NCI-H524 (cell line): ENCODE measurements at places on chromosomes 2 and 18.

GRCh38 chr2:66555091-66555490 lies 120.2 kb downstream of the MEIS1 start:
- DNase-seq: peak; percentile 8

DNA sequence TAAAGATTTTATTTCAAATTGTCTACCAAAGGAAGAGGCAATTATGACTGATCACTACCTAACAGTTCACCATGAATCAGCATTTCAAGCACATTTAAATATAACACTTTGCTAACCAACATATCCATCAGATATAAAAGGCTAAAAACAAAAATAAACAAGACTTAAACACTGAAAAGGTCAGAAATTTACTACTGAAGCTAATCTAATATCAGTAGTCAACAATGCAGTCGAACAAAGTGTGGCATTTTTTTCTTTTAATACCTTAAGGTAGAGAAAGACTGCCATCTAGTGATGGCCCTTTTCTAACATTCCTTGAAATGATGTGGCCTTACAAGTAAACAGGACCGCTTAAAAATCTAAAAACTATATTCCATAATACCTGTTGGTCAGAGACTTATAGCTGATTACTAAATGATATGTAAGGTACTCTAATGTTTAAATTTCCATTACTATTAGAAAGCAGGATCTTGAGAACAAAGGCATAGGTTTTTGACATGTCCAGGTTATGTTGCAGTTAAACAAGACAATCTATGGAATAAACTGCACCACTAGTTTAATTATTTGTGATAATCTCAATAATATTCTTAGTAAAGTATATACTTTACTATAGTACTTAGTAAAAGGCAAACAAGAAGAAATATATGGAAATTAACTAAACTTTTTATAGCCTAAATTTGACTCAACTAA lies 80.0 kb downstream of the EXOC6B start:
- peak; percentile 47 for DNase-seq

- DNase-seq: no peak
Measured at GRCh38 chr2:26979741-26980140, 9.3 kb downstream of the MAPRE3 start.

- DNase-seq: no peak
Measured at GRCh38 chr18:57931038-57931437, 113.0 kb upstream of the NEDD4L start.

DNA sequence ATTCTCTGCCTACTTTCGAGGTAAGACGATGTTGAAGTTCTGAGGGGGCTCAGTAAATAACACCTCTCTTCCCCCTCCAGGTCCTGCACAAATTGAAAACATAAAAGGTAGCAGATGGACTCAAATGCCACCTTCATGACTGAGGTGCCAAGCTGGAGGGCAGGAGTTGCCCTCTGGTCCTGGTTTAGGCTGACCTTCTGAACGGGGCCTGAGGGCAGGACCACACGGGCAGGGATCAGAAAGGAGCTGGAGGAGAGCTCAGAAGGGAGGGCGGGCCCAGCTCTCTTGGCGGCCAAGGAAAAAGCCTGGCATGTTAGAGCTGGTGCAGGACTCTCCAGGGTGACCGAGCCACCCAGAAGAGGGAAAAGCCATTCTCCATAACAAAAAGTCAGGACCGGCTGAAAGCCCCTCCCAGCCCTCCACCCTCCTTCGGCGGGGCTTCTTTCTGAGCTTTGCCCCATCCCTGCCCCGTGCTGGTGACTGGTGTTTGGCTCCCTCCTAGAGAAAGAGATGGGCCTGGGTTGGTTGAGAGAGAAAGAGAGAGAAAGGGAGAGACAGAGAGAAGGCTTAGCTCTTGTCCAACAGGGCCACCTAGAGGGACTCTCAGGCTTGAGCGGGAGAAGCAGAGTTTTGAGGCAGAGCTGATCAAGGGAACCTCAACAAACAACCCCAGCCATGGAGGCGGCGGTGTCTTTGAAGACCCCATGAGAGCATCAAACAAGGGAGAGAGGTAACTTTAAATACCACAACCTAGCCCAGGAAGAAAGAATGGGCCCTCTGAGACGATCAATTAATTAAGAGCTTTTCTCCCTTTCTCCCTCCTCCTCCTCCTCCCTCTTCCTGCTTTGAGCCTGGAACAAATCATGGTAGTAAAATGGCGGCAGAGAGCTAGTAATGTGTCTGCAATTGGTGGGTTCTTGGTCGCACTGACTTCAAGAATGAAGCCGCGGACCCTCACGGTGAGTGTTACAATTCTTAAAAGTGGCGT lies 50.8 kb downstream of the WIPF1 start:
- peak; percentile 12 for DNase-seq

DNA sequence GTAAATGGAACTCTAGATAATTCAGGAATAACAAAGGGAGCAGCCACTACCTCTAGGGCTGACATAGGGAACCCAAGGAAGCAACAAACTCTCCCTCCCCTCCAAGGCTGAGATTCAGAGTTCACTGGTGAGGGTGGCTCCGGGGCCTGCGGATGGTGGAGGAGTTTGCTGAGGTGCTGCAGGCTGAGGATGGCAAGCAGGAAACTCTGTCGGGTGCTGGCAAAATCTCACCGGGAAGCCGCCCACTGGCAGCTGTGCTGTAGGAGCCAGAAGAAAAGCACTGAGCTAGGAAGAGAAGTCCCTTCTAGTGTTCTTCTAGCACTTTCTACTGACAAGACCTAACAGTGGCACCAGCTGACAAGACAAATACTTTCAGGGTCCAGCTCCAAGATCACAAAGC lies 12.5 kb upstream of the HAAO start:
- DNase-seq: no peak

DNA sequence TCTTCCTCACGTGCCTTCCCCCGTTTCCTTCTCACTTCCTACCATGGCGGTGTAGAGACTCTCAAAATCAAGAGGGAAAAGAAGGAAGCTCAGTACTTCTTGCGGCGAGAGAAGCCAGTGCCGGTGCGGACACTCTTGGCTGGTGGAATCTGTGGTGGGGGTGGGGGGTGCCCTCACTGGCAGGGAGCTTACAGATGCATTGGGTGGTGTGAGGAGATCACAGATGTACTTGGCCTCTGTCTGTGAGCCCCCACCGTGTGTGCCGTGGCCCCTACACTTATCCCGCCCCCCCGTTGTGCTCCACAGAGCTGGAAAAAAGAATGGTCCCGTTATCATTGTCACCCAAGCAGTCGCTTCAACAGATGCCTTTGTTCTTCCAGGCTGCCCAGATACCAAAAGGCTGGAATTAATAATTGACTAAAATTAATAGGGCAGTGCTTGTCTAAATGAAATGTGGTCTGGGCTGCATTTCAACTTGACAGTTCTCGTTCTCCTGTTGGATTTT lies 79.8 kb downstream of the VAPA start:
- no peak for DNase-seq

- no peak for DNase-seq
Measured at GRCh38 chr2:33848486-33848885, 249.4 kb upstream of the FAM98A start.

GRCh38 chr18:58310517-58310916 lies 266.5 kb downstream of the NEDD4L start:
- no peak for DNase-seq

- DNase-seq: no peak
Measured at GRCh38 chr18:59052965-59053820, 86.5 kb upstream of the SEC11C start.

DNA sequence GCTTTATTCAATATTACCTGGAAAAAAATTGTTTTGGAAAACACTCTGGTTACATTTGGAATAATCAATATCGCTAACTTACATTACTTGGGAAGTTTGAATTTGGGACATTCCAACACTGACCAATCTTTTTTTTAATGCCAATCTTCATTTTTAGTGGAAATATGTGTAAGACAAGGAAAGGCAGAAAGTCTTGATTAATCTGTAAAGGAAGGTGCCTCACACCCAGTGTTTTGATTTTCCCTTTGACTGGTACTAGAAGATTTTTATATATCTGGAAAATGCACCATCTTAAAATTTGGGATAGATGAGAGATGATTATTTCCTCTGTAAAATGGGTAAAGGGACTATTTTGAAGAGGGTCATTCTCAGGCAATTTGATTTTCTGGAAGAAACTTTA lies 879.2 kb upstream of the ZEB2 start:
- DNase-seq: no peak

DNA sequence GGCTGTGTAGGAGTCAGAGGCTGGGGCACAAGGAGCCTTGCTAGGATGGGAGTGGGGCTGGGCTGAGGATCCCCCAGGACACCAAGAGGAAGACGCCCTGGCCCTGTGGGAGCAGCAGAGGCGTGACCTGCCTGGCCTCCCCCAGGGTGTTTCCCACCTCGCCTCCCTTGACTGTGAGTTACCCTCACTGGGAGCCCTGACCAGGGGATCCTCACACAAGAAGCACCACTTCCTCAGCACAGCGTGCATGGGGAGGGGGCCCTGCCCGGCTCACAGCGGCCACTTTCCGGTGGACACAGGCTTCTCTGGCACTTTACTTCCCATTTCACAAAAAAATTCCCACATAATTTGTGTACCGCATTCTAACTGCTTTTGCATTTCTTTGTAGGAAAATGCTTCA lies 187.7 kb downstream of the EIPR1 start:
- no peak for DNase-seq

- DNase-seq: no peak
Measured at GRCh38 chr2:146633159-146633558, 1211.7 kb upstream of the ACVR2A start.

DNA sequence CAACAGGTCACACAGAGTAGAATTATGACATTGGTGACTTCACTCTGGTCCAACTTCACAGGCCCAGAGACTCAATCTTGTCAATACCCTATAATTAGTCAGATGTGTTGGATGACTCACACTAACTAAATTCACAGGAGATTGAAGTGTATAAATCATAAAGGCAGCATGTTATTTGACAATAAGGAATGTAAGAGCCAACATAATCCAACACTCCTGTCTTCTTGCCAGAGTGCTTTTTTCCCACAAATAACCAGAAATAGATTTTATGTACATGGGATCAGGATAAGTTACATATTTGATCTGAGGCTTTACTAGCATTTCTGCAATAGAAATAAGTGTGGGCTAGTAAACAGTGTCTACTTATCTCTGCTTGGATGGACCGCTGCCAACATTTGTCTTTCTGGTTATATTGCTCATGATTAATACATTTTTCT lies 42.2 kb upstream of the ZSWIM2 start:
- DNase-seq: no peak

- no peak for DNase-seq
Measured at GRCh38 chr2:20216130-20217025, 8.6 kb downstream of the SDC1 start.

DNA sequence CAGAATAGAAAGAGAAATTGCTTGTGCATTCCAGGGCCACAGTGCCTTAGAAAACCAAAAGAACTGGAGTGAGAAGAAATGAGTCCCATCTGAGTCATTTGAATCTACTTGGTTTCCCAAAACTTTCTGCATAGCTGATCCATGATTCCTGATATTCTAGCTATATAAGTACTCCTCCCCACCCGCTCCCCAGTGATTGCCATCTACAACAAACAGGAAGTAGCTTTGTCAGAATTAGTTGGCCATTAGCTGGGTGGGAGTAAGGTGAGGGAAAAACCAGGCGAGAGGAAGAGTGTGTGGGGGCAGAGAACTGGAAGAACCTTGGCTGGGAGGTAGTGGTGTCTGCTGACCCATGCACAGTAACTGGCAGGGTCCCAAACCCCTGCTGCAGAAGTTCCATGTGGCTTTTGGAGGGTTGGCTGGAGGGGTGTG lies 122.1 kb downstream of the ACAA2 start:
- DNase-seq: no peak

DNA sequence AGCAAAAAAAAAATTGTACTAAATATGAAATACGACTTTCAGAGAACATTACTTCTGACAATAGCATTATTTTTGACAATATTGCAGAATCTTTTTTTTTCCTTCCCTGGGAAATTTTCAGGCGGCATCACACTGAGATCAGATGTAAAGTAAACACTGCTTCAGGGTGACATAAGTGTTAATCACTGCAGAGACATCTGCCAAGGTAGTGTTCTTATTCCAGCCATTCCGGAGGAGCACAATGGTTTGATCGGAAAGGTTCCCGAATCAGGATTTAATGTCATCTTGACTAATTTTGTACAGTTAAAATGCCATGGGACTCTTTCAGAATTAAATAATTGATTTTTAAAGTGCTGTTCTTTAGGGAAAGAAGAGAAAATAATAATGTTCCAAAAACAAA lies 56.7 kb upstream of the ZNF236 start:
- peak; percentile 40 for DNase-seq

GRCh38 chr2:109320195-109320922 lies 191.4 kb downstream of the SH3RF3 start:
- no peak for DNase-seq

DNA sequence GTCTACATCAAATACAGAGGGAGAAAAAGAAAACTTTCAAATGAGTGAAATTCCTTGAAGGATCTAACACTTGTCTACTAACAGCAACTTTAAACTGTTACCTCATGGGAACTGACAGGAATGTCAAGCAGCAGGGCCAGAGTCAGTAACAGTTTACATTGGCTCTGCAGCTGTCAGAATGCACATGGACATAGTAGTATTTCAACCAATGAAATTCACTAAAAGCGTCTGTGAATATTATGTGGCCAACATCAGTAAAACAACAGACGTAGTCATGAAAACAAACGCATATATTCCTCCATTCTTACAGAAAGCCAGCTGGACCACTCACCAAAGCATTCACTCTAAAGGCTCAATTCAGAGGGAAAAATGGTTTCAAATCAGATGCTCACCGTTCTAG lies 79.3 kb upstream of the RNU4ATAC start:
- DNase-seq: no peak

DNA sequence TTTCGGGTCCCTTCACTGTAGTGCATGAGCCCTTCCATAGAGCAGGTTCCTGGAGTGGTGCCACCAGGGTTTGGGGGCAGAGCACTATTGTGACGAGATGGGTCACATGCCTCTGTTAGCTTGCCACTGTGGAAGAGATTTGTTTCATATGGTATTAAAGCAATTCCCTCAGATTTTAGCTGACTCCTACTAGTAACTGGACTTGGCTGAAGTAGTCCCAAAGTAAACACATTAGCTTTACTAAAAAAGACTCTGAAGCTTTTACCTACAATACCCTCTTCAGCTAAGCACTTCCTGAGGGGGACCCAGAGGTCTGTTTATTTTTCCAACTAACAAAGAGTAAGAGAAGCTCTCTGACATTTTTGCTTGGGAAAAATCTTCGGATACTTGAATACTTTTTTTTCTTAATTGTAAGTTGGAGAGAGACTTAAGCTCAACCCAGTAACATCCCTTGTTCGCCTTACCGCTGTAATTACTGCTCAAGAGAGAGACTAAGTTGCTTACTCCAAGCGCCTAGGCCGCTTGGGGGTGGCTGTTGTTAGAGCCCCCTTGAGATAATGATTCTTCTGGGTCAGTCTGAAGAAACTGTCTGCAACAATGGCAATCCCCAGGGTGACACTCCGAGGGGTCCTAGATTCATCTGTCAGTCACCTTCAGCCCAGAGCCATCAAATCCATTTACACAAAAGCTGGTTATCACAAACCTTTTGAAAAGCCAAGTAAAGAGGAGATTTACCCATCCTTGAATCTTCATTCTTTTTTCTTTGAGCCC lies 177.4 kb downstream of the FIGN start:
- DNase-seq: no peak

GRCh38 chr2:189698020-189698887 lies 23.8 kb downstream of the ANKAR start:
- peak; percentile 25 for DNase-seq
